ENCODE measurements at places on chromosomes 6 and 20. TPM values are rescaled to one million over a fixed set of nuclear protein-coding genes. Genes with fewer than 3 reads are reported as not detected.

DNA sequence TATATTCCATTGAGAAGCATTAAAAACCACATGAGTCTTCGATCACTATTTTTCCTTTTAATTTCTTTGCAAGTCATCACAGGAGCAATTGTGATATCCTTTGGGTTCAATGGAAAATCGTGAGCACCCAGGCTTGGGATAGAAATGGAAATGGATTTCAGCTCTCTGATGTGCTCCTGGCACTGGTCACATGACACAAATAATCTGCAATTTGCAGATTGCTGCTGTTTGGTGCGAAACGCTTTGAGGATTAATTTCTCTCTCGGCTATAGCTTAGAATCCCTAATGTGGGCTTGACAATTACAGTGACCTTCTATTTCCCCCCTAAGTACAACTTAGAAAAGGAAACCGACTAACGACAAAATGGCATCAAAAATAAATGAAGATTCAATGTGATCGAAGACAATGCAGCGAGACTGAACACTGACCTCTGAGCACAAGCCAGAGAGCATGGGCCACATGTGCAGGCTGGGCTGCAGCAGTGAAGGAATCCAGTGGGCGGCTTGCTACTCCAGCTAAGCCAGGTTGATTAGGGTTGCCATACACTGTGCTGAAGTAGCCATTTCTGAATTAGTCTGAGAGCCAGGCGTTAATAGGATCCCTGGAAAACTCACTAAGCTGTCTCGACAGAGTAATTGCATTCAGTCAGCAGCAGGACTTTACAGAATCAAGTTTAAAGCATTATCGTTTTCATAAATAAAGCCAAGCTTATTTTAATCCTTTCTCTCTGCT, 301.8 kb upstream of the AGPAT4 start:
- DNase-seq, result no peak

GRCh38 chr6:138194287-138194686, 24.0 kb downstream of the PBOV1 start:
- no peak for DNase-seq

GRCh38 chr6:34316431-34317171, 67.8 kb upstream of the SMIM29 start:
- no peak for DNase-seq

DNA sequence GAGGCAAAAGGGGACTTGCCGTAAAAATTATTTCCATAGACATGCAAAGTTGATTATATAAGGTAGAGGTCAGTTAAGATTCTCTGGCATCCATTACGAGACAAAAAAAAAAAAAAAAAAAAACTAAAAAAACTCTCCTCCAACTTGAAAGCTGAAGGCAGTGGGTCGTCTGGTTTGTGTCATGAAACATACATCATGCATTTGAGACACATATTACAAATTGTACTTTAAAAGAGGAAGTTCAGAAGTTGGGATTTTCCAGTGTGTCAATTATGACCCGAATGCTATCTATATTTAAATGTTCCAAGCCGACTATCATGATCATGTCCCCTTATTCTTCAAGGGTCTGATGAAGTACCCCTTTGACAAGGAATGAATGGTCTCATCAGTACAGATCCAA, 125.1 kb downstream of the ZNF217 start:
- no peak for DNase-seq

DNA sequence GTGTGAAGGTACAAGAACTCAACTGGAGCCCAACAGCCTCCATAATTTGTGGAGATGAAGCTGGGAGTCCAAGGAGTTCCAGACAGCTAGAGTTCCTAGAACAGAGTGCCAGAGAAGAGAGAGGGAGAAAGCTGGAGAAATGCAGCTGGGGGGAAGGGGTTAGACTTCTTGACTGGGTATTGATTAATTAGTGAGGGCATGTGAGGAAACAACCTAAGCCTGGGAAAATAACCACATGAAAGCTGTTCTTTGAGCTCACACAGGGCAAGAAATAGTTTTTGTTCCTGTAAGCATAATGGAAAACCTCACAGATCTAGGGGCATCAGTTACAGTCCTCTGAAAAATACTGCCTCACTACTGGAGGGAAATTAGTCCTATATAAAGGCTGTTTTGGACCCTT, 230.5 kb upstream of the FKBP1C start:
- DNase-seq, result no peak

Gene MAD2L1BP
- total RNA-seq, result 49.0 TPM

GRCh38 chr6:53691667-53692133, 26.1 kb upstream of the KLHL31 start:
- no peak for DNase-seq

- DNase-seq, result no peak
Observed at GRCh38 chr20:35849706-35850105, 77.9 kb downstream of the PHF20 start.

Gene DSP
- 47.9 TPM for total RNA-seq

Gene TBC1D22B
- total RNA-seq, result 8.7 TPM

Gene BPIFA1
- not detected for total RNA-seq

Gene OR2H2
- not detected for total RNA-seq

DNA sequence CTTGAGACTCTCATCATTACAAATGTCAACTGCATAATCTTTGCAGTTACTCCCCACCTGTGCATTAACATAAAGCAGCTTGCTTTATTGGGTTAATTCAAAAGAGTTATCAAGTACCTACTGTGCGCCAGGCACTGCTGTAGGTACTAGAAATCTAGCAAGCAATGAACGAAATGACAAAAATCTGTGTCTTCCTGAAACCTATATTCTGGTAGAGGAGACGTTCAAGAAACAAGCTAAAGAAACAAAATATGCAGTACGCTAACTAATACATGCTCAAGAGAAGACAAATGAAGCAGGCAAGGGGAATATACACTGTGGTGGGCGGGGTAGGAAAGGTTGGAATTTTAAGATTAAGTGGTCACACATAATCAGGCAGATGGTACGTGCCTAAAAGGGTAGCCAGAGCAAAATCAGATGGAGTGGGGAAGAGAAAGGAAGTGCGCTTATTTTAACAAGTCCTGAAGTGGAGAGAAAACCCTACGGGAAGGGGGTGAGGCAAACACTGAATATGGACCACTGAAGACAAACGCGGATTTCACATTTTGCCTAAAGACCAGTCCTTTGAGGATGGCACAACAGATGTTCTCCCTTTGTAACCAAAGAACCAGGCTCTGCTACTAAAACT, 1.2 kb downstream of the ELOVL2 start:
- DNase-seq, result no peak

DNA sequence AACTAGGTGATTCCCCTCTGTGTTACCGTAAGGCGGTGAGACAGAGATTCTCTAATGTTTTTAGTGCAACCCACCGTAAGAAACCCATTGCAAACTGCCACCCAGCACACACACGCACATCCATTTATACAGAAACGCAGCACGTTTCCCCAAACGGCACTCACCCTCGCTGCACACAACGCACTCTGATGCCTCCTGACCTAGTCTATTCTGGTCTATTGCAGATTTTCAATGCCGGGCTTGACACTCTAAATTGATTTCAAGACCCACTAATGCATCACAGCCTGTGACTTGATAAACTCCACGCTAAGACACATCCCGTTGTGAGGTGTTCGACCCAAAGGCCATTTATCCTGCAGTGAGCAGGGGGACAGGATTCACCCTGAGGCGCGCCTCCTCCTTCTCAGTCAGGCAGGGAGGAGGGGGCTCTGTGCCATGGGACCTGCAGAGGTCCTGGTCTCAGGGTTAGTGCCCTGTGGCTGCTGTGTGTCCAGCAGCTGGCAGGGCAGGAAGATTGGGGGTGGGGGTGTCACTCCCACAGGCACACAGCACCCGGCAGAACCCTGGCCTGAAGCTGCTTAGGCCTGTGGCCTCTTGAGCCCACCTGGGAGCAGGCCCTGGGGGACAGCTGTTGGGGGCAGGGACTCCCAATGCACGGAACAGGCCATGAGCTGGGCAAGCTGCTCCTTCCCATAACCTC, 335.6 kb downstream of the PREX1 start:
- no peak for DNase-seq

DNA sequence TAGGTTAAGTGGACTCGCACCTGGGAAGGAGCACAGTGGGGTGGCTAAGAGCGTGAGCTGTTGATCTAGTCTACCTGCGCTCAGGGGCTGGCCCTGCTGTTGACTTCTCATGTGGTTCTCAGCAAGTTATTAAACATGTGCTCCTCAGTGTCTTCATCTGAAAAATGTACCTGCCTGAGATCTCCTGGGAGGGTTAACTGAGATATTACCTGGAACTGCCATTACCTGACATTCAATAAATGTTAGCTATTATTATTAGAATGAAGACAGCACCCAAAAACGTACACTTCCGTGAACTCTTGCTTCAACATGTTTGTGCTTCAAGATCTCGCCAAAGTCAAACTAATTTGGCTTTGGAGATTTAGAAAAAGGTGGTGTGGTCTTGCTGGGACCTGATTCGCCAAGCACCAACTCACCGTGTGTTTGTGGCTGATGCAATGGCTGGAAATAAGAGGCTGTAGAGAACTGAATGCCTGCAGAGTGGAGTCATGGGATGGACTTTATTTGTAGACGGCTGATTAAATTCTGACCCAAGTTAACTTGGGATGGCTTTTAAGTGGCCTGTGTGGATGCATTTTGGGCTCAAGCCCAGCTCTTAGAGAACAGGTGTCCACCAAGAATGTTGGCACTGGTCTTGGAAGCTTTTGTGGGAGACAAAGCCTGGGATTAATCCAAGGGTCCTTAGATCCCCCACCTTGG, 692.9 kb downstream of the QKI start:
- no peak for DNase-seq

DNA sequence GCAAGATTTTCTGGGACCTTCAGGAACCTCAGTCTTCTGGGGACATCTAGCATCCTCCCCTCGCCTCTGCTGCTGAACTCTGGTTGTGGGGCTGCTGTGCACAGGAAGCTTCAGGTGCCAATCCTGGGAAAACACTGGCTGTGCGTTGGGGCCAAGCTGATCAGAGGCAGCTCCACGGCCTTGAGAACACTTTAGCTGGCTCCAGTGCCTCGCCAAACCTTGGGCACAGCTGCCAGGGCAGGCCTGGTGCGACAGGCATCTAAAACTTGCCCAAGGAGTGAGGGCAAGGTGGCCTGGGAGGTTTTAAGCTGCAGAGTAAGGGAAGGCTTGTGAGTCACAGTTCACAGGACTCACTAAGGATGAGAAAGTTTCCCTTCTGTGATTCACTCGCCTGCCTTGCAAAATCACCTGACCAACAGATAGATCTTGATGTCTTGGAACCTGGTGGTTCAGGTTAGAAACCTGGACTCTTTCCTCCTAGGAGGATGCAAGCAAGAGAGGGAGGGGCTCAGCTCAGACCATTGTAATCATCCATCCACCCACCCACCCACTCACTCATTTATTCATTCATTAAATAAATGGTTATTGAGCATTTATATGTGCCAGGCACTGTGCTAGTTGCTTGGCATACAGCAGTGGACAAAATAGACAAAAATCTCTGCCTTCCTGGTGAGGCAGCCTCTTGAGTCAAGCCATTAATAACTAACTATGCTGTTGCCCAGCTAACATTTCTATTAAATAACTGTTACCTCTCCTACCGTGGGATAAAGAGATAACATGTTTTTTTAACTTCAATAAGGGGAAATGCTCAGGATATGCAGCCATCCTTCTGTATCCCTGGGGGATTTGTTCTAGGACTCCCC, 2.5 kb upstream of the SPATS1 start:
- no peak for DNase-seq

GRCh38 chr6:88629838-88630494, 333.5 kb downstream of the RNGTT start:
- no peak for DNase-seq

- DNase-seq, result no peak
Observed at GRCh38 chr20:2673453-2673852, 9.4 kb upstream of the IDH3B start.

DNA sequence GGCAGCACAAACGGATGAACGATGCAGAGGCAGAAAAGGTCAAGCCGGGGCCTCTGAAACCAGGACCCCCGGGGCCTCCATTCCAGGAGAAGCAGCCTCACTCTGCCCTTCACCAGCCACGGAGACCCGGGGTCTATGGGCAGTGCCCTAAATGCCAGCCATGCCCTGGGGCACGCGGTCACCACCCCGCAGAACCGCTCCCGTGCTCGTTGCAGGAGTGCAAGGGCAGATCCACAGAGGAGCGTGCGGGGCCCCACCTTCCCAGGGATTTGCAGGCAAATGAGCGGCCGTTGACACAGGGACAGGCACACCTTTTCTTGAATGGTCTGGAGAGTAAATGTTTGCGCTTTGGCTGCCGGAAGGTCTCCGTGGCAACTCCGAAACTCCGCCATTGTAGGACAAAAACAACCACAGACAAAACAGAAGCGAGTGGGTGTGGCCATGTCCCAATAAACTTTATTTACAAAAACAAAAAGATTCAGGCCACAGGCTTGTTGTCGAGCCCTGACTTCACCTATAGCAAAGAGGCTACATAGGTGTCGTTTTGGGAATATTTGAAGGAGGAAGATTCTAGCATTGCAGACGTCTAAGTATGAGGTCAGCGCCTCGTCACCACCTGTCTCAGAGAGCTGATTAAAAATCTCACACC, 163.3 kb downstream of the TAF4 start:
- DNase-seq, result no peak

Gene TMC2
- total RNA-seq, result 0.60 TPM

Gene PDE10A
- 9.1 TPM for total RNA-seq

Gene TMEM217
- total RNA-seq, result 1.7 TPM

GRCh38 chr6:78580923-78581322, 286.4 kb upstream of the IRAK1BP1 start:
- DNase-seq, result no peak

DNA sequence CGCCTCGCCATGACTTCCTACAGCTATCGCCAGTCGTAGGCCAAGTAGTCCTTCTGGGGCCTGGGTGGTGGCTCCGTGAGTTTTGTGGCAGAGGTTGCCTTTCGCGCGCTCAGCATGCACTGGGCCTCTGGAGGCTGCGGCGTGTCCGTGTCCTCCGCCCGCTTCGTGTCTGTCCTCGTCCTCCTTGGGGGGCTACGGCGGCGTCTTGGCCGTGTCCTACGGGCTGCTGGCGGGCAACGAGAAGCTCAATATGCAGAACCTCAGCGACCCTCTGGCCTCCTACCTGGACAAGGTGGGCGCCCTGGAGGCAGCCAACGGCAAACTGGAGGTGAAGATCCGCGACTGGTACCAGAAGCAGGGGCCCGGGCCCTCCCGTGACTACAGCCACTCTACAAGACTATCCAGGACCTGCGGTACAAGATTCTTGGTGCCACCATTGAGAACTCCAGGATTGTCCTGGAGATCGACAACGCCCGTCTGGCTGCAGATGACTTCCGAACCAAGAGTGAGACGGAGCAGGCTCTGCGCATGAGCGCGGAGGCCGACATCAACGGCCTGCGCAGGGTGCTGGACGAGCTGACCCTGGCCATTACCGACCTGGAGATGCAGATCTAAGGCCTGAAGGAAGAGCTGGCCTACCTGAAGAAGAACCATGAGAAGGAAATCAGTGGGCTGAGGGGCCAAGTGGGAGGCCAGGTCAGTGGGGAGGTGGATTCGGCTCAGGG, 296.3 kb downstream of the OGFRL1 start:
- DNase-seq, result no peak

GRCh38 chr6:156587071-156587470, 190.1 kb upstream of the ARID1B start:
- DNase-seq, result no peak

Gene TNF
- total RNA-seq, result 0.65 TPM

Gene GHRH
- not detected for total RNA-seq

Gene PNLDC1
- not detected for total RNA-seq

DNA sequence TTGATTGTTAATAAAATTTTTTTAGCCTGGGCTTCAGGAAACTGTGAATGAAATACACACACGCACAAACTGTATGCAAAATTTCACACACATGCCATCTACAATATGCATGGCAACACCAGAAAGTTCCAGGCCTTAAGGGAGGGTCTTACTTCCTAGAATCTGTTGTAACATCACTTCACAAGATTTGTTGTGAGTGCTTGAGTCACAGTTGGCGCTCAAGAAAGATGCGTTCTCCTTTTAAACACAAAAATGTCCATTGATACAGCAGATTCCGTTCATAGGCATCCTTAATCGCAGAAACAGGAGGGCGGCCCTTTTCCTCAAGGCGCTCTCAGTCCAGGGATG, 485 bp upstream of the RTF2 start:
- no peak for DNase-seq

Gene TREML2
- total RNA-seq, result 4.3 TPM
